ENCODE measurements at places on chromosomes 3 and 15.
A peak's percentile ranks its signal among the peaks of the same experiment; 100 is the strongest.

GRCh38 chr3:45795882-45796765 is at the start of gene SLC6A20:
Gene SLC6A20 (minus strand): TSS chr3:45796536. CDS start chr3:45796419, 117 bp downstream.
- DNase-seq = no peak

GRCh38 chr15:69390575-69390974 is 23.6 kb upstream of the KIF23 start:
- peak; percentile 63 for DNase-seq

DNA sequence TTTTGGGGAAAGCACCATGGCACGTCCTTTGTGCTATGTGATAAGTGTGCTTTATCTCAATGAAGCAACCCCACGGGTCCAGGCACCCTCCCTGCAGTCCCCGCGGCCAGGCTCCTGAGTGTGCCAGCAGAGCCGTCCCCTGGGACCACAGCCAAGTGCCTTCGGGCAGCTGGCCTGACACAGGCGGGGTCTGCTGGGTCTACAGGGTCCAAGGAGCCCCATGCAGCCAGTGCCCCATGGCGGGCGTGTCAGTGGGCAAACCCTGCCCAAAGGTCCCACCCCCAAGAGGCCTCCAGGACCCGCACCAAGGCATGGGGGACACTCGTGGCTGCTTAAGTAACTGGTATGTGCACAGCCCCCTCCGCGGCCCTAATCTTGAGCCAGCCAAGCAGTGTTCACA is 35.3 kb downstream of the KLHL25 start:
- no peak for DNase-seq

DNA sequence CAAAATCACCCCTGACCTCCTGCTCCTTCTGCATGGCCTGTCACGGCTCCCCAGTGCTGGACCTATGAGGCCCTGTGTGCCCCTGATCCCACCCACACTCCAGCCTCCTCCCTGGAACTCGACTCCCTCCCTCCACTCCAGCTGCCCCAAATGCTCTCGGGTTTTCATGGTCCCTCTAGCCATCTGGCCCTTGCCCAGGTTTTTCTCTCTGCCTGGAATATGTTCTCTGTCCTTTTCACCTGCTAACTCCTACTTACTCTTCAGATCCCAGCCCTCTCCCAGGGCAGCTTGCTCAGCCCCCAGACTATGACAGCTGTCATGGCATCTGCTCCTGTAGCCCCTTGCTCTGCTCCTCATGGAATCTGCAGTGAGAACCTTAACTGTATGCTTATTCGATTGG is 30.3 kb downstream of the DUSP7 start:
- no peak for DNase-seq

DNA sequence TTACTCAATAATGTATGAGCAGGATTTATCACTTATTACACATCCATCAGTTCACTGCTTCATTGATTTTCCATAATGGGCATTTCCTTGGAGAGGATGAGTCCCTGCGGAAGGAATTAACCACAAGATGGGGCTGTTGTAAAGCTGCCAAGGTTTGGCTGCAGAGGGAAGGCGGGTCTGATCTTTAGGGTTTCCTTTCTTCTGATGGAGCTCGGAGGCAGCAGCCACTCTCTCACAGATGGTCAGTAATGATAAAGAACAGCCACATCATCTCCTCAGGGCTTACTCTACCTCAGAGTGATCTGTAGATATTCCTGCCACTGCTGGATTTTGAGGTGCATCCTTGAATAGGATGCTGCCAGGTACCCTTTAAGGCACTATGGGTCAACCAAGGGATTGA is 115.2 kb downstream of the USP13 start:
- peak; percentile 75 for DNase-seq

- no peak for DNase-seq
These were observed 72.3 kb downstream of the ITGB5 start for GRCh38 chr3:124814620-124815421.

GRCh38 chr3:37064747-37065146 is 71.4 kb downstream of the MLH1 start:
- DNase-seq = peak; percentile 41

DNA sequence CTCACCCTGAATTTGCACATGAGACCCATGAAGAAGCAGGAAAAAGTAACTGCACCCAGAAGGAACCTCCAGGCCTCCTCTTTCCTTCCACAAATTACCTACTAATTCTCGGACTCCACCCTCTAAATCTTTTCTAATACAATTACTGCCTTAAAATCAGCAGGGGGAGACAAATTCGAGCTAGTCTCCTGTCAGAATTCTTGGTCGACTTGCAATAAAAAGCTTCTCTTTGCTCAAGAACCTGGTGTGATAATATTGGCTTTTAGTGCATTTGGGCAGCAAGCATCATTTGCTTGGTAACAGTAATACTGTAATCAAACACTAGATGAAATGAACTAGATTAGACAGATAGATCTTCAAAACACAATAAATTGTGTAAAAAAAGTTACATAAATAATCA is 281.9 kb downstream of the RAP2B start:
- peak; percentile 3 for DNase-seq

DNA sequence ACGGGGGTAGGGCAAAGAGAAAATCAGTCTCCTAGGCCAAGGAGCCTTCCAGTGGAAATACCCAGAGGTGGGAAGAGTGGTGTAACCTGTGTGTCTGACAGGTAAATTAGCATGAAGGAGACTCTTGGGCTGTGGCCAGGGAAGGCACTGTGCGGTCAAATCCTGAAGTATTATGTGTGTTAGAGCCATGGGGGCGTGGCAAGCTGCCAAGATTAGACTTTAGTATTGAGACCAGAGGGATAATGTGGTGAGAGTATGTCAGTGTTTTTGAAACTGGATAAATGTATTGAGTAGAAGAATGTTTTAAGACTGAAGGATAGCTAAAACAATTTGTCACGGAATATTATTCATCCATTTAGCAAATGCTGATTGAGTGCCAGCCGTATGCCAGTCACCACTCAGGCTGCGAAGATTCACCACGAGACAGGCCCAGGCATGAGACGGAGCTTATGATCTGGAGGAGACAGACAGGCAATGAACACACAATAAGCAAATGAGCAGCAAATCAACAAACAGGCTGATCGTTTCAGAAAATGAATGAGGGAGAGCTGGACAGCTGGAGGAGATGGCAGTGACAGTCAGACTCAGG is 445.9 kb downstream of the MCTP2 start:
- DNase-seq = no peak

DNA sequence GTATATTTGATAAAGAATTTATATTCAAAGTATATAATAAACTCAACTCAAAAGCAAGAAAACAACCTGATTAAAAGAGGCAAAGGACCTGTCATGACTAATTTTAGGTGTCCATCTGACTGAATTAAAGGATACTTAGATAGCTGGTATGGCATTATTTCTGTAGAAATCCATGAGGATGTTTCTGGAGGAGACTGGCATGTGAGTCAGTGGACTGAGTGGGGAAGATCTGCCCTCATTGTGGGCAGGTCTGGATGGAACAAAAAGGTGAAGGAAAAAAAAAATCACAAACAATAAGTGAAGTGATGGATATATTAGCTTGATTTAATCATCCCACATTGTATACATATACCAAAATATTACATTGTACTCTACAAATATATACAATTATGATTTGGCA is 16.6 kb downstream of the ANKRD28 start:
- no peak for DNase-seq

DNA sequence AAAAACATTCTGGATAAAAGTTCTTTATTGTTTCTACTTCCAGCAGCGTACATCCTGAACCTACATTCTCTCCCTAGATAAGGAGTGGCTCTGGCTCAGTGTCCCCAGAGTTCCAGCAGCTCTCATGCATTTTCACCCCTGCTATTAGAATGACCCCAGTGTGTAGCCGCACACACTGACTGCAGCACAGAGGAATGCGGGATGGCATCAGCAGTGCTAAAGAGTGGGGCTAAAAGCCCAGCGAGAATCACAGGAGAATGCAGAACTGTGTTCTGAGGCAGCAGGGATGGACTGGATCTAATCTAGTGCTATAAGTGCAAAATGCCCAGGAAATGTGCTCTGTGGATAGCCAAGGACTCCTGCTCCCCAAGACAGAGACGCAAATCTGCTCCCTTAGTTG is 66.4 kb upstream of the TJP1 start:
- DNase-seq = peak; percentile 39

GRCh38 chr3:122271246-122271898 is 53.7 kb upstream of the CSTA start:
- DNase-seq = no peak

Measured in fibroblast of skin of right quadriceps (primary cell).